ENCODE measurements at places on chromosomes 5 and 9.

- no peak for DNase-seq
These were observed 29.0 kb downstream of the RGS3 start for GRCh38 chr9:113492343-113493202.

- DNase-seq, result no peak
These were observed 8.5 kb upstream of the NEURL1B start for GRCh38 chr5:172632346-172633092.

- DNase-seq, result no peak
These were observed 297.8 kb downstream of the CWC27 start for GRCh38 chr5:65066387-65067146.

DNA sequence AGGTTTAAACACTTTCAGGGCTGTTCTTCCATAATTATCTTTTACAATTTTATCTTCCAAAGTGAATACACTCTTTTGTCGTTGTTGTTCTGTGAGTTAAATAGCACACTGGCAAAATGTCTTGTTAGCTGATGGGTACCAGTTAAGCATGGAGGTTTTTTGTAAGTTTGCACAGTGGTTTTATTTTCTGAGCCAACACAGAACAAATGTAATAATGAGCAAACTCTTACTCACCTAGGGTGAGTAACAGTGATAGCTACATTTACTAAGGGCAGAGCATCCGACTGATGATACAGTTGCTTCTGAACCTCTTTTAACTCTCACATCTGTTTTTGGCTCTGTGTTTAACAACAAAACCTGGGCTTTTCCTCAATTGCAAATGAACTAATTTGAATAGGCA lies 103.2 kb downstream of the CTNND2 start:
- DNase-seq, result no peak

GRCh38 chr5:105840800-105841199 lies 1829.9 kb downstream of the EFNA5 start:
- DNase-seq, result no peak

DNA sequence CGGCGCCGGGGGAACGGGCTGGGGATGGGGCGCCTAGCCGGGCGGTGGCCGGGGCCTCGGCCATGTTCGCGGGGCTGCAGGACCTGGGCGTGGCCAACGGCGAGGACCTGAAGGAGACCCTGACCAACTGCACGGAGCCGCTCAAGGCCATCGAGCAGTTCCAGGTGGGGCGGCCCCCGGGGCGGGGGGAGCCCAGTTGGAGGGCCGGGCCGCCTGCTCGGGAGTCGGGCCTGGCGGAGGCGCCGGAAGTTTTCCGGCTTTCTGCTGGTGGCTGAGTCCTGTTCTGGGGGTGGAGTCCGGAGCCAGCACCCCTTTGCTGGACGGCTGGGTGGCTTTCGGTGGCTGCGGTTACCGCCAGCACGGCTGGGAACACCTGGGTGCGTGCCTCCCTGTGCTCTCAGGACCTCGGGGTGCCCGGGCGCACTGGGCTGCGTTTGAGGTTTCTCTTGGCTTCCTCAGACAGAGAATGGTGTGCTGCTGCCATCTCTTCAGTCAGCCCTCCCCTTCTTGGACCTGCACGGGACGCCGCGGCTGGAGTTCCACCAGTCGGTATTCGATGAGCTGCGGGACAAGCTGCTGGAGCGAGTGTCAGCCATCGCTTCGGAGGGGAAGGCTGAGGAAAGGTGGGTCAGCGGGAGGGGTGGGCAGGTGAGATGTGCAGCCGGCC lies 454 bp downstream of the NELFB start:
- no peak for DNase-seq

DNA sequence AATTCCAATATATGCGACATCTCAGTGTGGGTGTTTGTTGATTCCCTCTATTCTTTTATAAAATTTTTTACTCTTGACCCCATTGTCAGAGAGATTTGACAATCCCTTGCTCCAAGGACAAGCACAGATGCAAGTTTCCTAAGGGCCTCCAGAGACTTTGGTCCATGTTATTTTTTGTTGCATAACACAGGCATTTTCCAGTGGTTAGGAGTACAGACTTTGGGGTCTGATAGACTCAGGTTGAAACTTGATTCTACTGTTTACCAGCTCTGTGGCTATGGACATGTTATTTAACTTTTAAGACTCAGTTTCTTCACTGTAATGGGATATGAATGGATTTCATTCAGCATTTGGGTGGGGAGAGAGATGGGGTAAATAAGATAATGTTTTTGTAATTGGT lies 361.3 kb downstream of the ENC1 start:
- DNase-seq, result no peak

DNA sequence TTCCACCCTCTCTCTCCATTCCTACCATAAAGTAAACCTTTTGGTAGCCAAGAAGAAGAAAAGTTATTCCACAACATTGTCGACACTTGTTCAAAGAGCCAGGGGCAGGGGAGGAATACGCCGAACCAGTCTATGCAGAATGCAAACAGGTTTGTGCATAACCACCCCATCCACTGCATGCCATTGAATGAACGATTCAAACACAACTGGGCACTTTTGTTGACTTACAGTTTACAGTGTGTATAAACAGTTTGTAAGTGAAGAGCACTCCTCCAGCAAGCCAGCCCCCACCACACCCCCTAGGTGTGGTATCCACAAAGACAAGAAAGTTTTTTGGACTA lies 6.8 kb upstream of the S1PR3 start:
- DNase-seq, result no peak

GRCh38 chr5:138686668-138687067 lies 66.6 kb upstream of the CTNNA1 start:
- no peak for DNase-seq

GRCh38 chr9:95058121-95058785 lies 259.3 kb downstream of the FANCC start:
- DNase-seq, result no peak

GRCh38 chr9:119283078-119283794 lies 86.0 kb downstream of the BRINP1 start:
- no peak for DNase-seq

DNA sequence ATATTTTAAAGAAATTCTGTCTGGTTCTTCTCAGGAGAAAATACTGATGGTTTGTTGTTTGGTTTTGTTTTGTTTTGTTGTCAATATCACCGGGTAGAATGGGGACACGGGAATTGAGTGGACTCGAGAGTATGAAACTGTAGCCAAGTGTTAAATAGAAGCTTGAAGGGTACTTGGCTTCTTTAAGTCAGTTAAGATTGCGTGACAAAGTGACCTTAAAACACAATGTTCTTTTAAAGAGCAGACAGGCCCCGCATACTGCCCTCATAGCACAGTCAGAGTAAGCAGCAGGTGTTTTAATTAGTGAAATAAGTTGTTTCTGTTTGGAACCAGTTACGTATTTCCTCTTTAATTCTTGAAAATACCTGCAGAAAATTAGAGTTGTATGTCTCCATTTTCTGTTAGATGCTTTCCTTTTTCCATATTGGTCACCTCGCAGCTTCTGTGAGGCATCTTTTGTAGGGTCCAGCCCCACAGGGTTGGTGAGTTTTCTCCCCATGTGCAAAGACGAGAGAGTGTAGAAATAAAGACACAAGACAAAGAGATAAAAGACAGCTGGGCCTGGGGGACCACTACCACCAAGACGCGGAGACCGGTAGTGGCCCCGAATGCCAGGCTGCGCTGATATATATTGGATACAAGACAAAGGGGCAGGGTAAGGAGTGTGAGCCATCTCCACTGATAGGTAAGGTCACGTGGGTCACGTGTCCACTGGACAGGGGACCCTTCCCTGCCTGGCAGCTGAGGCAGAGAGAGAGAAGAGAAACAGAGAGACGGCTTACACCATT lies 9.6 kb downstream of the TRIP13 start:
- no peak for DNase-seq

DNA sequence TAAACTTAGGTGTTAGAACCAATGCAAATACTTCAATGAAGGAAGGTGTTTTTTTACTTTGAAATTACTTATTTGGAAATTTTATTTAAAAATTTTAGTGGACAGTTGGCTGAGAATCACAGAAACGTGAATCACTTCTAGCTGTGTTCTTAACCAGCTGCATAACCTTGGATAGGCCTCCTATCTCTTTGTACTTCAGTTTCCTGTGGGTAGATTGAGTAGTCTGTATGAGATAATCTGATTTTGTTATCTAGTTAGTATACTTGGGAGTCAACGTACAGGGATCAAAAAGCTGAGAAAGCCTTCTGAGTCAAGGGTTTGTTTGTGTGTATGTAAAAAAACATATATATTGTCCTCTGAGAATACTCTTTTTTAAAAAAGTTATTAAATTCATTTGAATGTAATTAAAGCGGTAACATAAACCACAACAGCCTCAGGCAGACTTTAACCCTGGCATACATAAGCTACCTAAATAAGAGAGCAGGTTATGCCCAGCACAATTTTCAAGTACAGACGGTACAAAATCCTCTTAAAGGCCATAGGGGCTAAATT lies 38.1 kb upstream of the ZCCHC7 start:
- no peak for DNase-seq

DNA sequence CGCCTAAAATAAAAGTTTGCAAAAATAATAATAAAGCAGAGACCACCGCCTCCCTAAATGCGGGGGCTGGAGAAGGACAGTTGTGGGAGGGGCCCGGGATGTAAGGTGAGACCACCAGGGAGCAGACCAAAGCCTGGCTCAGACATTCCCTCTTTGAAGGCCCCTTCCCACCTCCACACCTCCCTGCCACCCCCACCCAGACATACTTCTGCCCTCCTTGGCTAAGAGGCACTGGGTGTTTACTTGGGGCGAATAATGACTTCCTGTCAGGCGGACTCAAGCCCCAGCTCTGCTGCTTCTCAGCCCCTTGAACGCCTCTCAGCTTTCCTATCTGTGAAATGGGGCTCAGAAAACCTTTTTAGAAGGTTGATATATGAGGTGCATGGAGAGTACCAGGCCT lies 58.8 kb upstream of the GGTA1 start:
- no peak for DNase-seq

DNA sequence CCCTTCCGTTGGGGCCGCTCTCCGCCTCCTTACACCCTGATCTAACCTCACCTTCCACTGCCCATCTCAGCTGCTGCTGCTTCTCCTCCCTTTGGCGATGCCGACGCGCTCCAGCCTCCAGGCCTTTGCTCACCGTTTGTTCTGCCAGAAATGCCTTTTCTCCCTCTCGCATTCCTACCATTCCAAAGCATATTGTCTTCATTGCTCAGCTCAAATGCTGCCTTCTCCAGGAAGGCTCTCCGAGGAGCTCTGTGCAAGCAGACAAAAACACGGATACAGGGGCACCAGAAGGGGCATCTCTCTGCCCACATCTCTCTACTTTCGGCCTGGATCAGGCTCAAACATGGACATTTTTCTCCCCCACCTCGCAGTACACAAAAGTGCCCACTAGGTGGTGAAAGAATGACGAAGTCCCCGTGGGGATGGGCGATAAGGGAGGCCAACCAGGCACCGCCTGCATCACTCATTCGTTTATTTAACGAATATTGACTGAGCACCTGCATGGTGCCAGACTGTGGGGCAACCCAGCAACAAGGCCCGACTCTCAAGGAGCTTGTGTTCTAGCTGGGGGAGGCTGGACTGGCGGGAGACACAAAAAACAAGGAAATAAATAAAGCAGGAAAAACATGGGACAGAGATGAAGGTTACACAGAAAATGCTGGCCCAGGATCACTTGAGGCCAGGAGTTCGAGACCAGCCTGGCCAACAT lies 7.3 kb upstream of the GRHPR start:
- DNase-seq, result peak; percentile 38

GRCh38 chr5:14197056-14197455 lies 53.9 kb downstream of the TRIO start:
- no peak for DNase-seq

DNA sequence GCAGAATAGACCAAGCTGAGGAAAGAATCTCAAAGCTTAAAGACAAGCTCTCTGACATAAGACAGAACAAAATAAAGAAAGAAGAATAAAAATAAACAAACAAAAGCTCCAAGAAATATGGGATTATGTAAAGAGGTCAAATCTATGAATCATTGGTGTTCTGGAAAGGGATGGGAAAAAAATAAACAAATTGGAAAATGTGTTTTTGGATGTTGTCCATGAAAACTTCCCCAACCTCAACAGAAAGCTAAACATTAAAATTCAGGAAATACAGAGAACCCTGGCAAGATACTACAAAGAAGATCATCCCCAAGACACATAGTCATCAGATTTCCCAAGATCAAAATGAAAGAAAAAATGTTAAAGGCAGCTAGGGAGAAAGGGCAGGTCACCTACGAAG lies 662.0 kb upstream of the CDH18 start:
- no peak for DNase-seq

DNA sequence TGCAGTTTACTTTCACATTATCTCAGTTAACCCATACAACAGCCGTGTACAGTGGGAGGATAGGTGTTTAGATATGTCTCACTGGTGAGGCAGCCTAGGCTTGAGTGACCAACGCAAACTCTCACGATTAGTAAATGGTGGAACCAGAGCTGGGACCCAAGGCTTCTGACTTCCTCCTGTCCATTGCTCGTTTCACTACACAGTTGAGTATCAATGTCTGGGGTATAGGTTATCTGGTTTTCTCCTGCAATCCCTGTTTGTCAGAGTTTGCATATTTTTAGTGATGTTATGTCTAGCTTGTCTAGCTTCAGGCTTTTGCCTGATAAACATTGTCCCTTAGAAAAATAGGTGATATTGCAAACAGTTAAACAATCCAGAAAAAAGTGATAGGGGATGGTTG lies 62.6 kb downstream of the NUP214 start:
- DNase-seq, result no peak

GRCh38 chr9:72173080-72173479 lies 23.8 kb downstream of the GDA start:
- no peak for DNase-seq

GRCh38 chr5:39132128-39132447 lies 57.9 kb upstream of the RICTOR start:
- no peak for DNase-seq

DNA sequence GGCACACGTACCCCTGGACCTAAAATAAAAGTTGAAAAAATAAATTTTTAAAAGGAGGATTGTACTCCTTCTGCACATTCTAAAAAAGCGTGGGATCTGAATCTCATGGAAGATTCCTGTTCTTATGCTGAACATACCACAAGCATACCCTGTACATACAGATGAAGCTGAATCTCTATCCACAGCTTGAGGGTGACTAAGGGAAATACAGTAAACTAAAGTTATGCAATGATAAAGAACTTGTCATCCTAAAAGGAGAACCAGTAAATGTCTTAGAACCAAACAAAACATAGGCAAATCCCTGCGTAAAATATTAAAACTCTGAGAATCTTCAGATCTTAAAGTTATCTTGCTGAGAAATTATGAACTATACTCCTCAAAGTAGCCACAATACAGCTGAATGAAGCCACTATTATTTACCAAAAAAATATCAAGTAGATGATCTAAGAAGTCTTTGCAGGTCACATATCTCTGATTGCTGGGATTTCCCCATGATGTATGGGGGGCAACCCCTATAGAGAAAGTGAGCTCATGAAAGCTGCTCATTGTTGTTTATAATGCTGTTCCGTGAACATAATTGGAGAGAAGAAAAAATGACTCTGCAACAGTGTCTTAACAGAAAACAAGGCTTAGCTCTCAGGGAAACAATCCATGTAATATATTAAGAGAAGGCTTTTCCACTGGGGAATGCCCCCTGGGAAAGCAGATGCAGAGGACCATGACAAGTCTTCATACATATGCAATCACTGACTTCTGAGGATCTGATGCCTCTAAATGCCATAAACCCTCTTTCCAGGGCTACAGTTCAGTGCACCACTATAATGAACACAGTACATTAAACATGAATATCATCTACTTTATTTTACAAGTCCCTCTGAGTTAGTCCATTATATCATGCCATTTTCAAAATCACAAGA lies 210.1 kb downstream of the EPB41L4A start:
- DNase-seq, result no peak

- DNase-seq, result no peak
These were observed 131.2 kb downstream of the DAB2IP start for GRCh38 chr9:121782514-121783110.

- DNase-seq, result no peak
These were observed 33.0 kb upstream of the PANK3 start for GRCh38 chr5:168612123-168612522.
